Placental pericyte (primary cell): ENCODE measurements at places on chromosomes 4 and X. TPM values are rescaled to one million over a fixed set of nuclear protein-coding genes. Genes with fewer than 3 reads are reported as not detected.

The DMRTC1 gene
- total RNA-seq = not detected in 2 replicates

The CAMK2D gene
- 54.1 and 60.4 TPM in 2 replicates for total RNA-seq

The RTL9 gene
- 0.44 and 0.57 TPM in 2 replicates for total RNA-seq

The ESX1 gene
- not detected in 2 replicates for total RNA-seq

The KLHL13 gene
- 0.14 TPM in 1 of 2 replicates, not detected in the other for total RNA-seq

The PDE6B gene
- total RNA-seq = 2.6 TPM in 1 of 2 replicates, not detected in the other

The LRIT3 gene
- total RNA-seq = under 0.01 TPM in 1 of 2 replicates, not detected in the other

The CORIN gene
- total RNA-seq = under 0.01 and 1.1 TPM in 2 replicates

The FGFR3 gene
- 0.29 and 0.44 TPM in 2 replicates for total RNA-seq

The JAKMIP1 gene
- total RNA-seq = not detected in 2 replicates

The VCX3A gene
- total RNA-seq = not detected in 2 replicates

The LANCL3 gene
- total RNA-seq = 0.29 TPM in 1 of 2 replicates, not detected in the other

The ANK2 gene
- total RNA-seq = 13.3 and 30.4 TPM in 2 replicates

The PTPN13 gene
- 46.8 and 59.6 TPM in 2 replicates for total RNA-seq

The SPATA4 gene
- total RNA-seq = 0.29 and 0.44 TPM in 2 replicates

The ARMCX2 gene
- 48.1 and 68.6 TPM in 2 replicates for total RNA-seq

The RNF212 gene
- total RNA-seq = 0.72 and 2.6 TPM in 2 replicates

The CPLX1 gene
- not detected in 2 replicates for total RNA-seq

The PDZD4 gene
- total RNA-seq = 0.14 TPM in 1 of 2 replicates, not detected in the other

The UGT2A3 gene
- not detected in 2 replicates for total RNA-seq

The FAM9C gene
- total RNA-seq = not detected in 2 replicates

The HGFAC gene
- total RNA-seq = not detected in 2 replicates

The KLF8 gene
- total RNA-seq = 2.6 TPM in 1 of 2 replicates, not detected in the other

The ATP2B3 gene
- not detected in 2 replicates for total RNA-seq

The ARMCX1 gene
- total RNA-seq = 27.6 and 36.3 TPM in 2 replicates

The MEPE gene
- total RNA-seq = not detected in 2 replicates
